Activated CD4-positive, alpha-beta memory T cell treated with anti-CD3 and anti-CD28 coated beads, Interleukin-2, amount 10 ng/mL, durations not matched to agents 7 days and 5 days (primary cell): ENCODE measurements at places on chromosomes 5 and 9. TPM values are rescaled to one million over a fixed set of nuclear protein-coding genes. Genes with fewer than 3 reads are reported as not detected.

- DNase-seq = no peak
Observed at GRCh38 chr5:168327994-168328393, 36.5 kb downstream of the WWC1 start.

GRCh38 chr9:111896942-111897600, 457 bp downstream of the UGCG start:
- DNase-seq = no peak

GRCh38 chr9:121607434-121608167, 43.8 kb upstream of the DAB2IP start:
- DNase-seq = no peak

KDM4C gene
- total RNA-seq = 50.0 TPM

DNA sequence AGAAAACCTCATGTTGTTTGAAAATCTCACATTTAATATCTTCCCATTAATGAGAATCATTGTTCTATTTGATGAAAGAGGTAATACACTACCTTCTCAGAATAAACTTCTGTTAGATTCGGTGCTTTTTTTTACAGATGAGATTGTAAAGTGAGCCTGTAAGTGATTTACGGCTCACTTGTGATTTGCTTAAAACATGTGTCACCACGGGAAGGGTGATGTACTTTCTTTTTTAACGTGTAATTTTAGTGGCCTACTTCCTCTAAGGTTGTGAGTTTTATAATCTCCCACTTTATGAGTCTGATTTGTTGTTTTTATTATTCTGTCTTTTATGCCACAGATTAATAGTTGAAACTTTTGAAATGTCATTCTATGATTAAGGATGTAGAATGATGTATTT, 15.9 kb downstream of the ANXA1 start:
- DNase-seq = no peak

WDR31 gene
- total RNA-seq = 1.4 TPM

SLC9A3 gene
- 1.2 TPM for total RNA-seq

DNA sequence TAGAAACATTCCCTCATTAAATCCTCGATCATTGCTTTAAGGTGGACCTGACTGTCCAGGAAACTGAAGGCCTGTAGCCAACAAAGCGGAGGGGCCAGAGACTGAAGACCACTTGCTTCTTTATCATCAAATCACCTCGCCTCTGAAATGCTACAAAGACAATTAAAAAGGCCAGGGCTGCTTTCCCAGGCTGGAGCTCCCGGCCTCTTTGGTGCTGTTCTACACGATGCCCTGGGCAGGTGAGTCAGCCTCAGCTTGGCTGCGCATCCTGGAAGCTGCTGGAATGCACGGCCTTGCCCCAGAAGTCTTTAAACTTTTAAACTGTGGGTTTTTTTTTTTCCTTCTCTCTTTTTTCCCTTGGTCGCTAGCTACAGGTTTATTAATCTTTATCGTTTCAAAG, 46.5 kb downstream of the SH3PXD2B start:
- no peak for DNase-seq

FAM221B gene
- not detected for total RNA-seq

GRCh38 chr5:145825751-145826180, 9.4 kb downstream of the PRELID2 start:
- DNase-seq = no peak

GDNF gene
- total RNA-seq = not detected

PRRX2 gene
- not detected for total RNA-seq

DNA sequence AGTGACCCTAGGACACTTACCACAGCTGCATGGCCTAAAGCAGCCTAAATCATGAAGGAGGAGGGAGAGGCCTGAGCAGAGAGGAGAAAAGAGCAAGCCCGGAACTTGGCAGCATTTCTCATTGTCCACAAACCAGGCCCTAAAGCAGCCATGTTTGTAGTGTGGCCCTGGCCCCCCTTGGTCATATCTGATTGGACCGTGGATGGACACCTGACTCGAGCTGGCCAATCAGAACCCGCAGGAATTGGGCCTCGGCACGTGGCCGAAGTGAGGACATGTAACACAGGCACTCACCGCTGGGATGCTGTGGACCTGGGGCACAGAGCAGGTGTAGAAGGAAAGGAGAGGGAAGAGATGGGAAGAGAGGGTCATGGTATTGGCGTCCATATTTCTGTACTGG, 56.9 kb downstream of the ASS1 start:
- DNase-seq = no peak

DNA sequence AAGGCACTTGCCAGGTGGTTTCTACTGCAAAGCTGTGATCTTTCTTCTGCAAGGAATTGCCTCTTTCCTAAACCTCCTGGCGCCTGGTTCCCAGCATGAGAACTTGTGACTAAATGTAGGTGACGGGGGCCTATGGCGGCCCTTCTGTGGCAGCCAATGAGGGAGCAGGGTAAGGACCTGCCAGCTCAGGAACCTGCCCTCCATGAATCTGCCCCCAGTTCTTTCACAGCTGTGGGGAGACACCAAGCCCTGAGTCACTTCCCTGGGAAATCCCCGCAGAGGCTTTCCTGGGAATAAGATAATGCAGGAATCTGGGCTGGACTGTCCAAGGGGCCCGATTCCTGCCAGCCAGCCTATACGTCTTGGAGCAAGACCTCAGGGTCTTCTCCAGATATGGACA, 56.7 kb upstream of the CTNNA1 start:
- no peak for DNase-seq
